ENCODE measurements at places on chromosomes 2 and 18.
A peak's percentile ranks its signal among the peaks of the same experiment; 100 is the strongest.

- no peak for DNase-seq
Measured at GRCh38 chr2:205022841-205023240, 477.6 kb downstream of the PARD3B start.

DNA sequence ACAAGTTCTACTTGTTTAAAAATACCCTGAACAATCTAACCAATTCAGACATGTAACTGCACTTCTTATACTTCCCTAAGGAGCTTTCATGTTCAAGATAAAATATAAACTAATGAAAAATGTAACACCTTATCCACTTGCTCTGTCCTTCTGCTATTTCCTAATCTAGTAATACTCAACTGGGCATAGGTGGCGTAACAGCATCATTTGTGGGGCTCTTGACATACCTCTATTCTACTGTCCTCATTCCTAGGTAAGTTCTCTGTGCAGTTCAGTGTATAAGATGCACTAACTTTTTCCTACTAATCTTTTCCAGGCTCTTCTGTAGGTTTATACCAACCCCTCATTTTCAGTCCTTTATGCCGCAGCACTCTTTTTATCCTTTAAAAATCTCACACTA, 36.7 kb downstream of the PRKD3 start:
- no peak for DNase-seq

GRCh38 chr2:80030135-80030534, 274.4 kb downstream of the LRRTM1 start:
- no peak for DNase-seq

GRCh38 chr18:57080479-57080878, 66.4 kb upstream of the BOD1L2 start:
- no peak for DNase-seq

DNA sequence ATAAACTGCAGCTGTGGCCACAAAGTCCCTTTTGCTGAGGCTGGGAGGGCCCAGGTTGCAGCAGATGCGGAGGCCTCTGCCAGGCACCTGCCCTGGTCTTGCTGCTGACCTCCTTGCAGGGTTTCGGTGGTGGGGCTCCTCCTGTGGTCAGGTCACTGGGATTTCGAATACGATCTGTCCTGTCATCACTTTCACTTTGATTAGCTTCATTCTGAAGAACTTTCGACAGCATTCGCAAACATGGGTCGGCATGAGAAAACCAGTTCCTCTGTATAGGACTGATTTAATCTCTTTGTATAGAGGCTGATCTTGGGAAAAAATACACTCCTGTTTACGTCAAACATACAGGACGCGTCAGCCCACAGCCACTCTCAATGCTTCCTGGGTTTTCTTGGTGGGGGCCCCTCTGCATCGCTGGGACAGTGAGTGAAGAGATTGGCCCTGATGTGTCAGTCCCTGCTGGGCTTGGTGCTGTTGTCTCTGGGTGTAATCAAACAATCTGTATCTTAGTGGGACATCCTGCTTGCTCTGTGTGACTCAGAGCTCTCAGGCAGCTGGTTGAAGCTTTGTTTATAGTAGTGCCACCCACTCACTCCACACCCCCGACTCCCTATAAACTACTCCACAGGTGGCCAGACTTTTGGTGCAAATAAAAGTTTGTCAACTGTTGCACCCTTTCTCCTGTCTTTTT, 209.4 kb upstream of the CXCR4 start:
- peak; percentile 60 for DNase-seq

DNA sequence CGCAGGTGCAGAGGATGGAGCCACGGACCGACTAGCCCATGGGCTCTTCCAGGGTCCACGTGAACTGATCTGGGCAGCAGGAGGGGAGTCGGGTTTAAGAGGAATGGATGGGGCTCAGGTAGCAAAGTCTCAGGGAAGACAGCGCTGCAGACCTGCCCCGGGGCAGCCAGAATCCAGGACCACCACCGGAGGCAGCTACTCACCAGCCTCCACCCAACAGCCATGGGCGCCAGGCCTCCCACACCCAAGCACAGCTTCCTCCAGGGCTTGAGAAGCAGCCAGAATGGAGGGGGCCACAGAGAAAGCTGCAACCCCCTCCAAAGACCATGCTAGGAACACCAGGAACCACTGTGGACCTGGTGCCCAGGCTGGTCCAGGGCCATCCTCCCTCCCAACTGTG, 164.3 kb downstream of the TWIST2 start:
- no peak for DNase-seq

DNA sequence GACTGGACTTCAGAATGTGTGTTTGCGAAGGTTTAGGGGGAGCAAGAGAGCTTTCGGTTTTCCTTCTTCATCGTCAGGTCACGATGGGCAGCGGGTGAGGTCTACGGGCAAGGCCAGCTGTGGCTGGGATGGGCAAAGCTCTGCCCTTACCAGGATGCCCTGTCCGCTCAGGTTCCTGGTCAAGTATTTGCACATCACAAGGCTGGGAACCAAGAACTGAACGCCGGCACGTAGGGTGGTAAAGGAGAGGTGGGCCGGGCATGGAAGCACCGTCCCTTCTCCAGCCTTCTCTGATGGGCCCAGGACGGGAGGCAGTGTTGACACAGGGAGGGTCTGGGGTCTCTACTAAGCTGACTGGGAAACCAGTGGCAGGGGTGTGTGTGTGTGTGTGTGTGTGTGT, 50.5 kb upstream of the UBE2F start:
- DNase-seq = no peak

DNA sequence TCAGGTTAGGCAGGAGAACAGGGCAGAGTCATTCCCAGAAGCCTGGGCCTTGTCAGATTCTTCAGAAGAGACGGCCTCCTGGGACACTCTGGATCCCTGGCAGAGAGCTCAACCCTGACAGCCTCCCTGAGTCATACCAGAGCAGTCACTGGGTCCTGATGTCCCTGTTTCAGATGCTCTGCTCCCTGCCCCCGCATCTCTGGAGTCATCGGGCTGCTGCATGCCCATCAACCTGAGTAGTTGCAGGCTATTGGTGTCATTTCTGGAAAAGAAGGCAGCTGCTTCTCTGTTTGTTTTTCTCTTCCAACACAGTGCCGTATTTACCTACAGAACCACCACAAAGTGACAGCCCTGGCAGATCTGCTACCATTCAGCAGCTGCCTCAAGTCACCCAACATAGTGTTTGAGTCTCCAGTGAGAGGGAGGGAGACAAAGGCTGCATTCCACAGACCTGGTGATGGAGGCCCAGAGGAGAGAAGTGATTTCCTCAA, 145.1 kb downstream of the B3GNT2 start:
- no peak for DNase-seq

DNA sequence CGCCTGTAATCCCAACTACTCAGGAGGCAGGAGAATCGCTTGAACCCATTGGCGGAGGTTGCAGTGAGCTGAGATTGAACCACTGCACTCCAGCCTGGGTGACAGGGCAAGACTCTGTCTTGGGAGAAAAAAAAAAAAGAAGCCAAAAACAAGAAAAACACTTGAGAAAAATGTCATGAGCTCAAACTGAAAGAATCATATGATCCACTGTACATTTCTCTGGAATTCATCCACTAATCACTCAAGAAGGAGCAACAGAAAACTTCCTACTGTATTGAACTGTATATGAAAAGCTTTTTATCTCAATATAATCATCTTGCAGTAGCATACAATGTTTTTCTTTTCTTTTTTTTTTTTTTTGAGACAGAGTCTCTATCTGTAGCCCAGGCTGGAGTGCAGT, 40.4 kb downstream of the EPG5 start:
- no peak for DNase-seq

- no peak for DNase-seq
Measured at GRCh38 chr2:5908071-5908470, 215.9 kb downstream of the SOX11 start.

DNA sequence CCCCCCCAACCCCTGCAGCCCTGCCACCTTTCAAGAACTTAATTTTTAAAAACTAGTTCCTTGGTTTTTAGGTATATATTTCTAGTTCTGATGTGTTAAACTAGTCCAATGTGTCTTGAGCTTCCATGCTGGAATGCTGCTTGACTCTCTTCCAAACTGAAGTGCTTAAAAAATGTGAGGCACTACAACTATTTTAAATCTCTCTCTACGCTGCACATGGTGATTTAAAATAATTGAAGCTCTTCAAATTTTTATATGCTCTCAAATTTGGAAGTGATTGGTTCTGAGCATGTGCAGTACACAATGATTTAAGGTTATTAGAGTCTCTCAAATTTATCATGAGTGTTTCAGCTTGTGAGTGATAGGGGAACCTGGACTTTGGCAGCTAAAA, 192.6 kb upstream of the ZEB2 start:
- no peak for DNase-seq

- no peak for DNase-seq
Measured at GRCh38 chr18:76121011-76121410, 374.0 kb downstream of the ZNF516 start.

DNA sequence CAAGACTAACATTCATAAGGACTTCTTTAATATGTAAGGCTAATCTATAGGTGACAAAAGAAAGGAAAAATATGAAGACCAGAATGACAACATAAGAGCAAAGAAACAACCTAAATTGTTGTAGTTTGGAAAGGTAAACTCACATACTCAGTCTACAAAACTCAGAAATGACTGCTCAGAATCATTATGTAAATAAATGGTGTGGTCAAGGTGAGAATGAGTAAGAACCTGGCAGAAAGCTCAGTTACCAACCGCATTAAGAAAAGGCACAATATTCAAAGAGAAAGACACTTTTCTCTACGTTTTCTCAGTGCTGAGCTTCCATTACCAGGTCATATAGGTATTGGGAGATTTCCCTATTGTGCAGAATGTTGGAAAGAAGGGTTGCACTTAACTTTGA, 15.8 kb downstream of the ATF2 start:
- DNase-seq = no peak

GRCh38 chr2:228407821-228408220, 226.3 kb upstream of the SPHKAP start:
- no peak for DNase-seq

GRCh38 chr18:35875566-35875965, 96.9 kb upstream of the RMP24 start:
- DNase-seq = no peak

- no peak for DNase-seq
Measured at GRCh38 chr2:216637472-216637871, 4.3 kb downstream of the IGFBP2 start.

GRCh38 chr18:67550872-67551520, 34.5 kb upstream of the DSEL start:
- DNase-seq = no peak

DNA sequence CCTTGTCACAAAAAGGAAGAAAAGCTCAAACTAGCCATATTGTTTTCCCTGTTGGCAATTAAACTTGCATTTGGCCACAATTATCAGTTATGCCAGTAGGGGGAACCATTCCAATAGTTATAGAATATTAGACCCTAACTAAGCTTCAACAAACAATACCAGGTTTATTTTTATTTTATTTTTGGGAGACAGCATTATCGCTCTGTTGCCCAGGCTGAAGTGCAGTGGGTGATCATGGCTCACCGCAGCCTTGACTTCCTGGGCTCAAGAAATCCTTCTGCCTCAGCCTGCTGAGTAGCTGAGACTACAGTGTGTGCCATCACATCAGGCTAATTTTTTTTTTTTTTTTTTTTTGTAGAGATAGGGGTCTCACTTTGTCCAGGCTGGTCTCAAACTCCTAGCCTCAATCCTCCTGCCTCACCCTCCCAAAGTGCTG, 102.1 kb downstream of the ATAD2B start:
- no peak for DNase-seq

DNA sequence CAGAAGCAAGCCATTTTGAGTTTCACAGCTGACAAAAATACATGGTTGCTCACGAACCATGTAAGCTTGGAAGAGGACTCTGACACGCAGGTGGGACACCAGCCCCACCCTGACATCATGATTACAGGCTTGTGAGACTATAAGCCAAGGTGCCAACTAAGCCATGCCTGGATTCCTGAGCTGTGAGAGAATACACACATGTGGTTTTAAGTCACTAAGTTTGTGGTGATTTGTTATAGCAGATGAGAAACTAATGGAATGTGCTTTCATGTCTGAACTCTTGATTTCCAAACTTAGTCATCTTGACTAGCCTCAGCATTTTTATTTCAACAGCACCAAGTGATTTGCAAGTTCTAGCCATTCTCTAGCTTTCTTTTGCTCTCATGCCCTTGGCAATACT, 676.1 kb upstream of the CELF4 start:
- DNase-seq = no peak

- DNase-seq = no peak
Measured at GRCh38 chr18:2914881-2915240, 68.1 kb downstream of the EMILIN2 start.

- no peak for DNase-seq
Measured at GRCh38 chr18:57677262-57678211, 55.9 kb upstream of the NARS1 start.

- DNase-seq = no peak
Measured at GRCh38 chr2:232504438-232504837, 15.8 kb upstream of the PRSS56 start.

DNA sequence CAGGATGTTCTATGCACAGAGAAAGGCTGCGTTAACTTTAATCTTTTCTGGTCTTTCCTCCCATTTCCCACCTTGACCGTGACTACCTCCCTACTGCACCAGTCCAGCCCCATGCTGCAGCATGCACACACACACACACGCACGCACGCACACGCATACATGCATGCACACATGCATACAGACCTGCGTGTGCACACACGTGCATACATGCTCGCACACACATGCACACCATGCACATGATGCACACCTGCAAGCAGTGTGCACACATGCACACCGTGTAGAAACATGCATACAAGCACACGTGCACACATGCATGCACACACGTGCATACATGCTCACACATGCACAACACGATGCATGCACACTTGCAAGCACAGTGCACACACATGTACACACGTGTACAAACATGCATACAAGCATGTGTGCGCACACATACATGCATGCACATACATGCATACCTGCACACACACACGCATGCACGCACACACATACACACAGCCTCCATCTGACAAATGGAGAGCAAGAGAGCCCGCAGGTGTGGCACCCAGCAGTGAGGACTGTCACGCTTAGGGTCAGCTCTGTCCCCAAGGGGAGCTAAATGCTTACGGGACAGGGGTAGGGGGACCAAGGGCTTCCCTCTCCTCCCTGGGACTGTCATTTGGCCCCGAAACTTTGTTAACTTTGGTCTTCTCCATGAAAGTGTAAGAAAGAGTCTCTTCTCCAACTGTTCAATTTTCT, 18.2 kb downstream of the SNORC start:
- DNase-seq = no peak

GRCh38 chr18:23257686-23258565, 122.6 kb downstream of the CABLES1 start:
- no peak for DNase-seq

GRCh38 chr18:6980363-6980762, 137.2 kb downstream of the LAMA1 start:
- DNase-seq = no peak

GRCh38 chr2:85647823-85648526, 20.0 kb downstream of the SFTPB start:
- no peak for DNase-seq

- no peak for DNase-seq
Measured at GRCh38 chr2:40752796-40753195, 300.9 kb upstream of the SLC8A1 start.

- DNase-seq = peak; percentile 42
Measured at GRCh38 chr2:202870431-202871299, 901 bp downstream of the ICA1L start.

GRCh38 chr2:210611466-210611865, 55.1 kb downstream of the CPS1 start:
- DNase-seq = no peak

All from activated naive CD4-positive, alpha-beta T cell (primary cell).